Pulmonary artery endothelial cell (primary cell): ENCODE measurements at places on chromosomes 11 and 22.

DNA sequence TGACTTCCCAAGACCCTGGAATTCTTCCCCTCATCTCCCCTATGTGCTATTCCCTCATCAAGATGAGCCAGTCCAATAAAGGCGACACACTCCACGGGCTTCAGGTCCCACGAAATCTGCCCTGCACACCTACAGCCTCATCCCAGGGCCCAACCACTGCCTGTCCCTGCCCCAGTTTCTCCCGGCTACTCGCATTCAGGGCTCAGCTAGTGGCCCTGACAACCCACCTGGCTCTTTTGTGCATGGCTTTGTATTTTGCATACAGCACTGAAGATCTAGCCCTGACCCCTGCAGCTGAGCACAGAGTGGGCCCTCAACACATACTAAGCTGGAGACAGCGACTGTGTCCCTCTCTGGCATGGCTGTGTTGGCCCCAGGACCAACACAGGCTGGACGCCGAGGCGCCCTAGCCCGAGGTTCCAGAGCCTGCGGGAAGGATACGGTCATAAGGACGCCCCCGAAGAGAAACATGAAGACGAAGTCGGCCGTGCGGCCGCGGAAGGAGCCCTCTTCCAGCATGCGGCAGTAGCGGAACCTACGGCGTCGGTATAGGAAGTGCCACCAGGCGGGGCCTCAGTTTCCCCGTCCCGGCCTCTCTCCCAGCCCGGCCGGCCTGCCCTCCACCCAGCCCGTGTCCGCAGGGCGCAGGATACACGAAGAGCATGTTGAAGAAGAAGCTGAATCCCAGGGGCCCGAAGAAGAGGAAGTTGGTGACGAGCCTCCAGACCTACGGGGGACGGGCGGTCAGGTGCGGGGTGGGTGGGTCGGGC is 710 bp downstream of the DERL3 start:
- no peak for DNase-seq

GRCh38 chr11:121486054-121486453 is 33.3 kb upstream of the SORL1-AS1 start:
- DNase-seq, result no peak

GRCh38 chr22:49566693-49567092 is 261.0 kb downstream of the BRD1 start:
- DNase-seq, result no peak

DNA sequence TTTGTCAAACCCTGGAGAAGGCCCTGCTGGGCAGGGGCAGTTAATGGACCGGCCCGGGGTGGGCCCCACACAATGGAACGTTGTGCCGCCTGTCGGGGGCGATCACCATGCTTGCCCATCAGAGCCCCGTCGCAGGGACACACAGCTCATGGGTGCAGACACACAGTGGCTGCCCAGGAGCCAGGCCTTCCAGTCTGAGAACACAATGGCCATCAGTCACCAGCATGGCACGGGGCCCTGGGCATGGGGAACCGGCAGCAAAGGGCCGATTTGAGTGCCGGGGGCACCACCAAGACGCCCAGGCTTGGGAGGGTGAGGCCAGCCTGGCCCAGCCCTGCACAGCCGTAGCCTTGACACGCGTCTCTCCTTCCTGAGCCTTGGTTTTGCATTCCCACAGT is 7.1 kb downstream of the LINC01488 start:
- no peak for DNase-seq

- DNase-seq, result no peak
These were observed 115.8 kb upstream of the FGF3 start for GRCh38 chr11:69934861-69935494.
